ENCODE measurements at places on chromosomes 16 and 17.

DNA sequence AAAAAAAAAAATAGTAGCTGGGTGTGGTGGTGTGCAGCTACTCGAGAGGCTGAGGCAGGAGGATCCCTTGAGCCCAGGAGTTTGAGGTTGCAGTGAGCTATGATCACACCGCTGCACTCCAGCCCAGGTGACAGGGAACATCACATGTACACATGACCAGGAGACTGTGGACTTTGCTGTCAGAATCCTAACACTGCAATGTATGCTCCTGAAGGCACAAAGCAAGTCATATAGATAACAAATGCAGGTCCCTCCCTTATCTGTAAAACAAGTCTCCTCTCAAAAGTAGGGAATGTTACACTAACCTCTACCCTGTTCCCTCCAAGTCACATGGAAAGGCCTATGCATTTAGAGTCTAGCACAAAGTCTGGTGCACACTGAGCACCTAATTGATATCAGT lies 48.5 kb downstream of the ARHGAP17 start:
- no peak for DNase-seq

DNA sequence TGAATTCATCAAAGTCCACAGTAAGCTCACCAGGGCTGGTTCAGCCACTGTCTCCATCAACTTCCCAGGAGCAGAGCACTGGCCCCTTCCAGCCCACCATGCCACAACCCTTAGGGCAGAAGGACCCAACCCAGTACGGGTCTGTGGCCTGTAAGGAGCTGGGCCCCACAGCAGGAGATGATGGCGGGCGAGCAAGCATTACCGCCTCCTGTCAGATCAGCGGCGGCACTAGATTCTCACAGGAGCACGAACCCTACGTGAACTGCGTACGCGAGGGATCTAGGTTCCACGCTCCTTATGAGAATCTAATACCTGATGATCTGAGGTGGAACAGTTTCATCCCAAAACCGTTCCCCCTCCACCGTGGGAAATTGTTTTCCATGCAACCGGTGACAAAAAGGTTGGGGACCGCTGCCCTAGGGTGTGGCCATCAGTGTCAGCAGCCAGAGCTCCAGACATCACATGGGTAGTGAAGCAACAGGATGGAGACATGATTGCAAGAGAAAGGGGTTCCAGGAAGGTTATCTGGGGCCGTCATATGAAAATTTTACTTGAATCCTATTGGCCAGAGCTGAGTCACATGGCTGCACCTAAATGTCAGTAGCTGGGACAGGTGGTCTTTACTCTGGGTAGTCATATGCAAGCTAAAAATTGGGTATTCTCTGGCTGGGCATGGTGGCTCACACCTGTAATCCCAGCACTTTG lies 12.4 kb upstream of the SLC25A19 start:
- no peak for DNase-seq

DNA sequence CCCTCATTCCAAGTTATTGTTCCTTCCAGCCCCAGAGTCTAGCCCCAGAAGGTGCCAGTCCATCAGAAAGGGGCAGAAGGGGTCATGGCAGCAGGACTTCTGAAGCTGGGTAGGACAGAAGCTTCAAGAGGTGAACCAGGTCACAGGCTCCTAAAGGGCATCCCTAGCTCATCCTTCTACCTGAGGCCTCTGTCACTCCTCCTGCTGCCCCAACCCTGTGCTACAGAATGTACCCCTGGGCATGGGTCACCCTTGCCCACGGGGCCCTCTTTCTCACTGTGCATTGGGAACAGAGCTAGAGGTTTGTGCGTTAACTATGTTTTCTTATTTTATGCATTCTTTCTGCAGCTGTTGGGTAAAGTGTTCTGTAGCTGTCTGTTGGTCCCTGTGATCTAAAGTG lies 46.5 kb downstream of the DNAH17 start:
- DNase-seq: no peak

- no peak for DNase-seq
These were observed 1329.9 kb upstream of the GOT2 start for GRCh38 chr16:60064026-60064425.

DNA sequence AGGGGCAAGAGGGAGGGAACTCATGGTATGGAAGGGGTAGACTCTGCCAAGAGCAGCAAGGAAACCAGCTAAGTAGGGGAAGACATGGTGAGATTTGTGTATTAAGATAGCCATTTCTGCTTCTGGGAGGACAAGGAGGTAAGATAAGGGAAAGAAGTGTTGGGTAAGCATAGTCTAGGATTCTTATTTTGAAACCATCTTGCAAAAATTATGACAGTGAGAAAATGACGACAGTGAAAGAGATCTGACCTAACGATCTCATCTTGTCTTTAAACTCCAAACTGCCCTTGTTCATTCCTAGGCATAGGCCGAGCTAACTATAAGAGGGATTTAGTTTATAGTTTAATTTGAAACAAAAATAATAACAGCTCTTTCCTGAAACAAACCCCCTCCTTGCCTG lies 5.6 kb upstream of the RBL2 start:
- no peak for DNase-seq

DNA sequence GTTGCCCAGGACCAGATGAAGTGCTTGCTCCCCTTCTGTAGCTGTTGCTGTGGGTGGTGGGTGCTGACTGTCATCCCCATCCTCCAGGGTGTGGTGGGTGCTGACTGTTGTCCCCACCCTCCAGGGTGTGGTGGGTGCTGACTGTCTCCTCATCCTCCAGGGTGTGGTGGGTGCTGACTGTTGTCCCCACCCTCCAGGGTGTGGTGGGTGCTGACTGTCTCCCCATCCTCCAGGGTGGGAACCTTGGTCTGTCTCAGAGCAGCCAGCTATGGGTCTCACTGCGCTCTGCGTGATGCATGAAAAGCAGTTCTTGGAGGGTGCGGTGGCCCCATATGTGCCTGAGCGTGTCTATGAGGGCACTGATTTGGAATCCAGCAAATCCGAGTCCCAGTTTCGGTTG lies 163.8 kb downstream of the RPTOR start:
- no peak for DNase-seq

GRCh38 chr16:89944773-89945172 lies 3.8 kb upstream of the DEF8 start:
- DNase-seq: no peak

- no peak for DNase-seq
These were observed 3.5 kb downstream of the TMEM132E start for GRCh38 chr17:34582901-34583245.

DNA sequence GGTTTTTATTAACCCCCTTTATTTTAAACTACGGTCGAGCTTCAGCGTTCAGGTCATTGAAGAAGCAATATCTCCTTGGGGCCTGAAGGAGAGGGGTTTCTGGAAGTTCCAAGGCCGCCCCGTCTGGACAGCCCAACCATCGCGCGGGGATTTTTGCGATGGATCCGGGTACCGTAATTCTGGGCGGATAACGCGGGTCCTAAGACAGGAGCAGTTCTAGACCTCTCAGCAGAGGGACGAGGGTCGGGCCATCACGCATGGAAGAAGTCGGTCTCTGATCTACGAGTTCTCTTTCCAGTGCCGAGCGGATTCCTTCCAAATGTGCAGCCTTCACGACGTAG lies 3.6 kb downstream of the BORCS6 start:
- DNase-seq: no peak

DNA sequence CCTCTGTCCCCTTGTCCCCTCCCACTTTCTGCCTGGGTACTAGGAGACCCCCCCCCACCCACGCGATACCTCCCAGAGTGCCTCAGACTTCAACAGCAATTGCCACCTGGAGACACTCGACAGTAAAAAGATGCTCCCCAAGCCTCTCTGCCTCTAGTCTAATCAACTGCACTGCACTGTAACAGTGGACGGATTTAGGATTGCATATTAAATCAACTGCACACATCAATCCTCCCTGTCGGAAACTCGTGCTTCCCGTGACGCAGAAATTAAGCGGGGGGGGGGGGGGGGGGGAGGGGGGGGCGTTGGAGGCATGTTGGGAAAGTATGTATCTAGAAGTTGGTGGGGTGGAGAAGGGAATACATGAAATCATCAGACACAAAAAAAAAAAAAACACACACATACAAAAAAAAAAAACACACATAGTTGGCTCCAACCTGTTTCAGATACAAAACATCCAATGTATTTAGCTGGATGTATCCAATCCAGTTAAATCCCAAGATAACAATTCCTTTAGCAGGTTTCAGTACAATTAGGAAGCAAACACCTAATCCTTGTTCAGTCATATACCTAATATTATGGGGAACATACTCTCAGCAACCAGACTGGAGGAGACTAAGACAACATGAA lies 29.7 kb downstream of the FAM222B start:
- DNase-seq: peak; percentile 72

DNA sequence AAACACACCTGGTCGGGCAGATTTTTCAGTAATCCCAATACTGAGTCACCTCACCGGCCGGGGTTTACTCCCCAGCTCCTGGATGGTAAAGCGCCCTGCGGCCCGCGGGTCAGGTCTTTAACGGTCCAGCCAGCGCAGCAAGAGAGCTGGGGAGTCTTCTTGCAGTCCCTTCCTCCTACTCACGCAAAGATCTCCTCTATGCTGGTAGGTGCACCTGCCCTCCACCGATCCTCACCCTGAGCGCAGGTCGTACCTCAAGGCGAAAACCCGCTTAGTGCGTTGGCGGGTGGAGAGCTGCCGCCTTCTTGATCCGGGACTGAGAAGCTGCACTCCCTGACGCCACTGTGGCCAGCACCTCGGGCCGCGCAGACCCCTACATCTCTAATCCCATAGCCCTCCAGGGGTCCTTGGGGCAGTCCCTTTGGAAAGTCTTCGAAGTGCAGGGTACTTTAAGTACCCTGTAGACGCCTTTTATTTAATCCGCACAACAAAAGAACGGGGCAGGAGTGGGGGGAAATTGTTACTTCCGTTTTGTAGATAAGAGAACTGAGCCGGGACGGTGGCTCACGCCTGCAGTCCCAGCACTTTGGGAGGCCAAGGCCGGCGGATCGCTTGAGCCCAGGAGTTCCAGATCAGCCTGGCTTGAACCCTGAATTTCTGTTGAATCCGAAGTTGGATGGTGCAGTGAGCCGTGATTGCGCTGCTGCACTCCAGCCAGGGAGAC lies 10.4 kb upstream of the HOXB13 start:
- no peak for DNase-seq

GRCh38 chr16:4911970-4912386 lies 25.0 kb downstream of the PPL start:
- no peak for DNase-seq

DNA sequence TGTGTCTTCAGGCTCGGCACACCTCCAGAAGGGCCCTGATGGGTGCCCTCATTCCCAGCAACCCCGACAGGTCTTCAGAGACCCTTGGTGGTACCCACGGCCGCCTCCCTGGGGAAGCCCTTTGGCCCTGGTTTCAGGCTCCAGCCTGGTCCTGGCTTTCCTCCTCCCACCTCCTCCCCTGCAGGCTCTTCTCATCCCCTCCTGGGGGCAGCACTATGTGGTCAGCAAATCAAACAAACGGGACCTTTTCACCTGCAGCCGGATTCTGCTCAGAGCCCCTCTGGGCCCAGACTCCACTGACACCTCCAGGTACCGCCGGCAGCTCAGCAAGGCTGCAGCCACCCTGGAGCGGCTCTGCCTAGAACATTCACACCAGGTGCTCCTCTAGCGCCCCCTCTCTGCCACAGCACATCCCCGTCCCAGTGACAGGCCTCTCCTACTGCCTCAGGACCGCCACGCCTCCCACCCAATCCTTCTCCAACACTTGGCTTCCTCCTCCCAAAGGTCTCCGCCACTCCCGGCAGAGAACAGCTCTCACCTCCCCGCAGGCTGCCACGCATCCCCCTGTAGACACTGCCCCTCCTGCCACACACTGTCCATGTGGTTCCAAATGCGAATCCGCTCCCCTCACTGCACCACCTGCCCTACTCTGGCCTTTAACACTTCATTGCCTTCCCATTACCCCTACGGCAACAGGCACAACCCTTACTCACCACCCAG lies 12.0 kb downstream of the CORO7 start:
- DNase-seq: peak; percentile 51

DNA sequence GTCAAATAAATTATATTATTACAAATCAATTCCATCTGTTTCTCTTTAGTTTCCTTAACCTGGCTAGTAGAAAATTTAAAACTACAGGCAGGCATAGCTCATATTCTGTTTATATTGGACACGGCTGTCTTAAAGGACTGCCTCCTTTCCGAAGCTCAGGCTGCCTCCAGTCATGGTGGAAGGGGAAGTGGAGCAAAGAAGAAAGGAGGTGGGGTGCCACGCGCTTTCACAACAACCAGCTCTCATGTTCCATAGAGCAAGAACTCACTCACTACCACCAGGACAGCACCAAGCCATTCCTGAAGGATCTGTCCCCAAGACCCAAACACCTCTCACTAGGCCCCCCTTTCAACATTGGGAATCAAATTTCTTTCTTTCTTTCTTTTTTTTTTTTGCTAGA lies 149.3 kb upstream of the KCNJ18 start:
- no peak for DNase-seq

DNA sequence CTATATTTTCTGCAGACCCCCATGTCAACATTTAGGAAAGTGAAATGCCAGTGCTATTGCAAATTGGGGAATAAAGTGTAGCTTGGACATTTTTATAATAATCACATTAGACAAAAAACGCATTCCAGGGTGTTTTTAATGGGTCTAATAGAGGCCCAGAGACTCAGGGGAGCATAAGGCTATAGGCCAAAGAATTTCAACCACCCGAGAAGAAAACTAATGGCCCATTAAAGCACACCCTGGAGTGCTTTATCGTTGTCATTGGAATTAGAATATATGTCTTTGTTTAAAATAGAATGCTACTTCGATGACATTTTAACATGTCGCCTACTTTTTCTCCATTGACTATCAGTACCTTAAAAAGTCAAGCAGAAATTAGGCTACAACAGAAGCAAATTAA lies 414.1 kb upstream of the CDH8 start:
- no peak for DNase-seq

- no peak for DNase-seq
These were observed 789 bp downstream of the ITPRIPL2 start for GRCh38 chr16:19114359-19115147.

GRCh38 chr16:24996301-24996700 lies 18.9 kb downstream of the ARHGAP17 start:
- DNase-seq: no peak

- DNase-seq: no peak
These were observed 174.3 kb downstream of the XYLT1 start for GRCh38 chr16:17296431-17296830.

DNA sequence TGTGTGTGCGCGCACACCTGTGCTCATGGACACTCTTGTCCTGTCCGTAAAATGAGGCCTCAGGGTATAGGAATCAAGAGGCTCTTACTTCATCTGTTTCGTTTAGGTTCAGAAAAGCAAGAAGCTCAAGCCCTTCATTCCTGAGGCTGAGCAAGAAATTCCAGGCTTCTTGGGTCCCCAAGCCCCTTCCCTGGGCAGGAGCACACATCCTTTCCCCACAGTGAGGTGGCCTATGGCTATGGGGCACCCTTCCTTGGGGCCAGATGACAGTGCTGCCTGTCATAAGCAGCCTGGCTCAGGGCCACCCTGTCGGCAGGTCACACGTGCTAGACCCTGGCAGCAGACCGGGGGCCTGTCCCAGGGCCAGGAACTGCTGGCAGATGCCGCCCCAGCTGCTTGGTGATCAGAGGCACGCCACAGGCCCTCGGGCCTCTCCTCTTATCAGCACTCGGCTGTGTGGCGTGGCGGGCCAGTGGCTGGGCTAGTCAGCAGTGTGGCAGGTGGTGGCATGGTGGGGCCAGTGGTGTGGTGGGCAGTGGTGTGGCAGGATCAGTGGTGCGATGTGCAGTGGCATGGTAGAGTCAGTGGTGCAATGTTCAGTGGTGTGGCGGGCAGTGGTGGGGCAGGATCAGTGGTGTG lies 50.2 kb downstream of the NKD1 start:
- DNase-seq: peak; percentile 68

- DNase-seq: no peak
These were observed 26.9 kb downstream of the OR3A1 start for GRCh38 chr17:3271072-3271848.

- DNase-seq: no peak
These were observed 68.6 kb downstream of the EMP2 start for GRCh38 chr16:10511829-10512228.

- no peak for DNase-seq
These were observed 226.0 kb downstream of the SNX29 start for GRCh38 chr16:12202486-12202885.

All from NCI-H1694 treated with DMSO at 0.1 percent for 48 hours (cell line).